HT1080 (cell line): ENCODE measurements at places on chromosomes 16 and 17.

DNA sequence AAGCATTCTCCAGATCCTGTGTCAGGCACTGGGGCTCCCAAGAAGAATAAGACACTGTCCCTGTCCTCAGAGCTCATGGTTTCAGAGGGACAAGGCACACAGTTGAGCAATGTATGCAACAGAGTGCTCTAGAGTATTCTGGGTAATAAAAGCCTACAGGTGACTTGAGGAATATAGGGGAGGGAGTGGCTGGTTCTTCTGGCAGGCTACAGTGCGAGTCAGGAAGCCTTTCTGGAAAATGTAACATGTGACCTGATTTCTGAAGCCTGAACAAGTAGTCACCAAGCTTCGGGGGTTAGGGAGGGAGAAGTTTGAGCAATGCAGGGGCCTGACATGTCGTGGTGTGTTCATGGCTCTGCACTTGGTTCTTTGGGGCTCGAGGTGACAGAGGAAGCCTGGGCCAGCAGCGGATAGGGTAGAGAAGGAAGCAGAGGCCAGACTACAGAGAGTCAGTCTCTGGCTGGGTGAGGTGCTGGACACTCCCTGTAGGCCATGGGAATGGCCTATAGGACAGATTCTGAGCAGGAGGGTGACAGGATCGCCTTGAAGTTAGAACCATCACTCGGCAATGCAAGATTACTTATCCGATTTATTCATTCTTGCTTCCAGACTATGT, 16.0 kb upstream of the LRRC75A start:
- no peak for DNase-seq

GRCh38 chr17:50206604-50207293, 5.3 kb upstream of the COL1A1 start:
- no peak for DNase-seq

DNA sequence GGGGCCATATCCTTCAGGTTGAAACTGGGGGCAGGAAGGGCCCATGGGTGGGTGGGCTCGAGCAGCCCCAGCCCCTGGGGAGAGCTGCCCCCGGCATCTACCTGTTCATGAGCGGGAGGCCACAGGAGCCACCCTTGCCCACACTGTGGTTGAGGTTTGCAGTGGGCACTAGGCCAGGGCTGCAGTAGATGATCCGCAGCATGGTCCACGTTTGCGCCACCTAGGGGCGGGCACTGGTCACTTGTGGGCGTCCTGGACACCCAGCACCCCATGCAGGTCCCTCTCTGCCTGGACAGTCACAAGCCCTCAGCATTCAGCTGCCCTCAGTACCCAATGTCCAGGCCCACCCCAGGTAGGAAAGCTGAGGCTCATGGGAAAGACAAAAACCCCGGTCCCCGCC, 1.8 kb upstream of the JMJD8 start:
- peak; percentile 41 for DNase-seq

DNA sequence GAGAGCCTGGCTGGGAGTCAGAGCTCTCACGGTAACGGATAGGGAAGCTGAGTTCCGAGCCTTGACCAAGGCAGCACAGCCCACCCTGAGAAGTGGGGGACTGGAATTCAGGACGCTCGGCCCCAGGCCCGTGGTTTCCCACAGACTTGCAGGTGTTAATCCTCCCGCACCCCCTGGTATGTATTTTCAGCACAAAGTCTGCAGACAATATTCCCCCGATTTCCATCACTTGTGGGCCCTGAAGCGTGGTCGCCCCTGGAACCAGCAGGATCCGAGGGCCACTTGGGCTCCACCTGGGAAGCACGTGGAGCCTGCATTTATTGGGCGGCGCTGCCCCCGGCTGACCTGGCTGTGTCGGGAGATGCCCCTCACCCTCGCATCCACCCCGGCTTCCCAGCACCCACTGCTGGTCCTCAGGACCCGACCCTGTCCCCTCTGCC, 60.2 kb downstream of the WSB1 start:
- no peak for DNase-seq

GRCh38 chr16:71726476-71727315, 2.2 kb upstream of the PHLPP2 start:
- no peak for DNase-seq
